ENCODE measurements at places on chromosomes 4 and X. TPM values are rescaled to one million over a fixed set of nuclear protein-coding genes. Genes with fewer than 3 reads are reported as not detected.

SLC10A7 gene
- total RNA-seq = 23.3 TPM

LRAT gene
- total RNA-seq = not detected

TMSB15C gene
- total RNA-seq = 4.4 TPM

VEGFD gene
- total RNA-seq = not detected

DNA sequence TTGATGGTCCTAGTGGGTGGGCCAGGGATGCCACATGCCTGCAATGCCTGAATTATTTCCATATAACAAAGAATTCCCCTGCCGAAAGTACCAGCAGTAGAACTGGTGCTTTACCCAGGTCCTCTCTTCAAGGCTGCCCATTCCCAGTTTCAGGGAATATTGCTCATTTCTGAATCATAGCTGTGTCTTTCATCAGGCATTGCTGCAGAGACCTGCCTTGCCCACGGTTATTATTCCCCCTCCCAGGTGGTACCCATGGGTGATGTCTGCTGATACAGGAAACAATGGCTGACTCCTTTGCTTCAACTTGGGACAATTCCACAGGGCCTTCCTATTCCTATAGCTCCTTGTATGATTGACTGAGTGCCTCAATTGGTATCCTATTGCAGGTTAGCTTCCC, 9.7 kb upstream of the IQCM start:
- H3K4me1 ChIP-seq = no peaks in the 10 kb centered on the region
- DNase-seq = no peak
- H3K27me3 ChIP-seq = no peaks in the 10 kb centered on the region
- H3K36me3 ChIP-seq = no peaks in the 10 kb centered on the region
- H3K27ac ChIP-seq = no peak overlapping the region

DNA sequence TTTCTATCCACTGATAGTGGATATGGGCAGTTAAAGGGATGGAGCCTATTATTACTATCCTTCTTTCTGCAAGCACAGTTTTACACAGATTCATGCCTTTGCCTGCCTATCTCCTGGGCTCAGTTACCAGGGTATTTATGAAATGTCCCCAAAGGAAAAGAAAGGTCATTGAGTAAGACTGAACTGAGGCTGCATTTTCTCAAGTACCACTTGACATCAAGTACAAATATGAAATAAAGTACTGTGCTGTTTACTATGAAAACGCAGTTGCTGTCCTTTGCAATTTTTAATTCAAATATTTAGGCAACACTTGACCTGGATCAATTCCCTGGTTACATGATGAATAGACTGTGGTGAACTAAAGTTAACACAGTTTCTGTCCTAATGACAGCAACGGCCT, 23.5 kb upstream of the SPANXN4 start:
- H3K4me3 ChIP-seq = no peak overlapping the region
- no peak overlapping the region for H3K27ac ChIP-seq
- DNase-seq = no peak
- H3K36me3 ChIP-seq = no peaks in the 10 kb centered on the region
- no peaks in the 10 kb centered on the region for H3K4me1 ChIP-seq

DNA sequence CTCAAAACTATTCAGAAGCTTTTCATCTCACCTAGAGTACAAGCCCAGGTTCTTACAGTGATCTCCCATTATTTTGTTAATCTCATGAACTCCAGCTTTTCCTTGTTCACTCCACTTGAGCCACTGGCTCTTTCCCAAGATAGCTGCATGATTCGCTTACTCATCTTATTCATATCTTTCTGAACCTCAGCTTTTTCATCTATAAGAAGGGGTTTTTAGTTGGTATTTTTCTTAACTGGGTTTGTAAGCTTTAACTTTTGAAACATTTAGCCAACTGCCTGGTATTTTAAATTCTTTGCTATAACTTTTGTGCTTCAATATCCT, 24.0 kb downstream of the GIMD1 start:
- no peak overlapping the region for H3K4me3 ChIP-seq
- no peak for DNase-seq
- no peaks in the 10 kb centered on the region for H3K27me3 ChIP-seq
- H3K4me1 ChIP-seq = peaks cover 21% of the 10 kb centered on the region
- H3K27ac ChIP-seq = no peak overlapping the region

DNA sequence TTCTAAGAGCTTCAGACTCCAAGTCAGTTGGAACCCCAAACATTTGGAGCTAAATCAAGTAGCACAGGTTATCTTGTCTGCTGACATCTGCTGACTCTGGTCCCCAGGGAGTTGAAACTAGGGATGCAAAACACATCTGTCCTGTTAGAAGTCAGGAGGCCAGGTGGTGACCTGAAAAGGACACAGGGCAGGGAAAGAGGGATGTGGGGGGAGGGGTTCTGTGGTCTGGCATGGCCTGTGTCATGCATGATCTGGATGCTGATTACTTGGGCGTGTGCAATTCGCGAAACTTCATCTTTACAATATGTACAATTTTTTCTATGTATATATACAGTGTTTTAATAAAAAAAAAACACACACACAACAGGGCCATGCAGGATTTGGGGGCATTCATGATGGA, 55.3 kb downstream of the FHDC1 start:
- no peak overlapping the region for H3K27ac ChIP-seq
- no peaks in the 10 kb centered on the region for H3K4me1 ChIP-seq
- H3K27me3 ChIP-seq = no peaks in the 10 kb centered on the region
- H3K36me3 ChIP-seq = no peaks in the 10 kb centered on the region
- no peak for DNase-seq

DNA sequence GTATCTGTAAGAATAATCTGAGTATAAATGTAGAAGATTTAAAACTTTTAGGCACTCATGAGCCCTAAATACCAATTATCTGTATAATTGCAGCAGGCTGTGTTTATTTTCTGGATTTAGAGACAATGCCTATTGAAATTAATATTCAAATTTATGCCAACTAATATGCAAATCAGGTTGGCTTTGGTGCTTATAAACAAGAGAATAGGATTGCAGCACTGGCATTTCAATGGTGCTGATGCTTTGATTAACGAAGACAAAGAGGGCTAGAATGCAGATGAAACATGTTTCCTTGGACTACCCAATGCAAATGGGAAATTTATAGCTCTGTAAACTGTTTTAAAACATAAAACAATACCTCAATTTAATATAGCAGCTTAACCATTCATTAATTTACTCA, 70.7 kb upstream of the GATB start:
- H3K4me1 ChIP-seq = peaks cover 2% of the 10 kb centered on the region
- peaks cover 2% of the 10 kb centered on the region for H3K27me3 ChIP-seq
- no peak for DNase-seq
- no peak overlapping the region for H3K27ac ChIP-seq
- H3K4me3 ChIP-seq = no peak overlapping the region

DNA sequence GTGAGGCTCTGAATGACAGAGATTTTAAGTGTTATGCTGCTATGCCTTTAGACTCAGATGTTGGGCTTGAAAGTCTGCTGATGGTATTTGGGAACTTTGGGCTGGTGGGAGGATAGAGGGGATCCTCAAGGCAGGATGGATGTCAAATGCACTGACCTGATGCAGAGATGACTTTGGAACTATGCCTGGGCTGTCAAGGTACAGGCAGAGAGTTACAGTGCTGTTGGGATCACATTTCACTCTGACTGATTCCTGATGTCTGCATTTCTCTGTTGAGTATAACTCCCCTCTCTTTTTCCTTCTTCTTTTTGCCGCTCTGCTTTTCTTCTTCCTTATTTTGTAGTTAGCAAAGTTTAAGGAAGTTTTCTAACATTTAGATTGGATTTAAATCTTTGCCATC, 271.8 kb upstream of the ARX start:
- no peak overlapping the region for H3K4me3 ChIP-seq
- no peaks in the 10 kb centered on the region for H3K36me3 ChIP-seq
- no peak for DNase-seq
- H3K27ac ChIP-seq = no peak overlapping the region

- H3K36me3 ChIP-seq = no peaks in the 10 kb centered on the region
- H3K27me3 ChIP-seq = no peaks in the 10 kb centered on the region
- H3K4me3 ChIP-seq = no peak overlapping the region
- H3K27ac ChIP-seq = no peak overlapping the region
Observed at GRCh38 chr4:161448550-161449180, 715.1 kb downstream of the FSTL5 start.
